ENCODE measurements at places on chromosomes 6 and 20.

DNA sequence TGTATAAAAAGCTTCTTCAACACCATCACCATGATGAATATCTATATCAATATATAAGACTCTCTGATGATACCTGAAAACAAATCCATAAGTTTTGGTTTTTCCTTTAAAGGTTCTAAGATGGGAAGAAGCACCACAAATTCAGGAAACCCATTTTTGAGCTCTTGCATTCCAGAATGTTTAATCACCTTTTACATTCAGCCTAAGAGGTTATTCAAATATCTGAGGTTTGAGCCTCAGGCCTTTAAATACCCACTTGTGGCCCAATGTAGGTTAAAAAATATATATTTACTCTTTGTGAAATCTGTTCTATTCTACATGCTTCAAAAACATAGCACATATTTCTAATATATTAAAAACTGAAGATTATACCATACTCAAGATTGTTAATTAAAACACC lies 17.6 kb downstream of the HDAC2 start:
- no peak for DNase-seq

DNA sequence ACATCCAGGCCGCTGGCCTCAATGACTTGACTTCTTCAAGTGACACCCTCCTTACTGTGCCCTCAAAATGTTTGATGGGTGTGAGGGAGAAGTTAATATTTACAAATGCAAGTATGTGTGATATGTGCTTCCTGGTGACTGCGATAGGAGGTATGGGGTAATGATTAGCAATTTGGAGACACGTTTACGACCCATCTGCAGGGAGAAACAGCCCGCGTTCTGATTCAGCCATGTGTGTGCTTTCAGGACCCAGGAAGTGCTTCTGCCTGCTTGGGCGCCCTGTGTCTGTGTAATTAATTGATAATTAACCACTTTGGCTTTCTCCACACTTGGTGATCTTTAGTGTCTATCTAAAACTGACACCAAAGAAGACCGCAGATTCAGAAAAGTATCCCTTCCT lies 25.0 kb downstream of the SIRPA start:
- no peak for DNase-seq

- DNase-seq: no peak
These were observed 93.3 kb downstream of the CDH22 start for GRCh38 chr20:46214824-46215488.

GRCh38 chr6:108559097-108559883 lies 1.4 kb upstream of the FOXO3 start:
- DNase-seq: peak; percentile 95

GRCh38 chr6:43093436-43094289 lies 17.5 kb downstream of the PTK7 start:
- DNase-seq: no peak

DNA sequence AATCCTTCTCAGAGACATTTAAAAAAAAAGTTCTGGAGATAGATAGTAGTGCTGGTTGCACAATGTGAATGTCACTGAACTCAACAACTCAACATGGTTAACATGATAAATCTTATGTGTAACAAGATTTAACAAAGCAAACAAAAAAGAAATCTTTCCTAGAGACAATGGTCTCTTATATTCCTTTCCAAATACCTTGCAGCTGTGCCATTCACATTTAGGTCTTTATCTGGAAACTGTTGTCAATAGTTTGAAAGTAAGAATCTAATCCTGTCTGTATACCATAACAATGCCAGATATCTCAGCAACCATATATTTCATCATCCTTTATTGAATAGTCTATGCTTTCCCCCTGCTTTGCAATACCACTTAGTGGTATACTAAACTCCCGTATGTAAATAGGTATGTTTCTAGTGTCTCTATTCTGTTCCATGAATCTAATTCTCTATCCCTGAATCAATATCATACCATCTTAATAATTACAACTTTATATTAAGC lies 2.1 kb downstream of the SERAC1 start:
- no peak for DNase-seq

- no peak for DNase-seq
These were observed 186.5 kb downstream of the PDE7B start for GRCh38 chr6:136037876-136038460.

DNA sequence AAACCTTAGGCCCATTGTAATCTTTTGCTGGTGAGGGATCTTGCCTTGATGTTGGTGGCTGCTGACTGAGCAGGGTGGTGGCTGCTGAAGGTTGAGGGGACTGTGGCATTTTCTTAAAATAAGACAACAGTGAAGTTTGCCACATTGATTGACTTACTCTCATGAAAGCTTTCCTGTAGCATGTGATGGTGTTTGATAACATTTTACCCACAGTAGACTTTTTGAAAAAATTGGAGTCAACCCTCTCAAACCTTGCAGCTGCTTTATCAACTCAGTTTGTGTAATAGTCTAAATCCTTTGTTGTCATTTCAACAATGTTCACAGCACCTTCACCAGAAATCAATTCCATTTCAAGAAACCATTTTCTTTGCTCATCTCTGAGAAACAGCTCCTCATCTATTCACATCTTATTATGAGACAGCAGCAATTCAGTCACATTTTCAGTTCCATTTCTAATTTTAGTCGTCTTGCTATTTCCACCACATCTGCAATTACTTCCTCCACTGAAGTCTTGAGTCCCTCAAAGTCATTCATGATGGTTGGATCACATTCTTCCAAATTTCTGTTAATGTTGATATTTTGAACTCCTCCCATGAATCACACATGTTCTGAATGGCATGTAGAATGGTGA lies 37.2 kb downstream of the CST9L start:
- DNase-seq: no peak

DNA sequence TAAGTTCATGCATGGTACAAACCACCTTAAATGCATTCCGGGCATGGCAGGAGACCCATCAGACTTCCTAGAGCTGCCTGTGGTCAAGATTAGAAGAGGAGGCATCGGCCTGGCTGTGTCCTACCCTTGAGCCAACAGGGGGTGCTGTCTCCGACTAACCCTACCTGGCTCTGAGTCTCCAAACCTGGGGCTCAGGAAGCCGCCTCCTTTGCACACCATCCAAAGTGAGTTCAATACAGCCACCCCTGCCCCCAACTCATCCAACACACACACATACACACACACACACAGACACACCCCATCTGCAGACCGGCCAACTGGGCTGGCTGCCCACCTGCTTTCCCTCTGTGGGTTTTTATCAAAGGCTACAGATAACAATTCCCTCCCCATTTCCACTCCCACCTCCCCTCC lies 77.0 kb downstream of the JPH2 start:
- no peak for DNase-seq

GRCh38 chr6:491233-491632 lies 99.7 kb downstream of the IRF4 start:
- DNase-seq: no peak

DNA sequence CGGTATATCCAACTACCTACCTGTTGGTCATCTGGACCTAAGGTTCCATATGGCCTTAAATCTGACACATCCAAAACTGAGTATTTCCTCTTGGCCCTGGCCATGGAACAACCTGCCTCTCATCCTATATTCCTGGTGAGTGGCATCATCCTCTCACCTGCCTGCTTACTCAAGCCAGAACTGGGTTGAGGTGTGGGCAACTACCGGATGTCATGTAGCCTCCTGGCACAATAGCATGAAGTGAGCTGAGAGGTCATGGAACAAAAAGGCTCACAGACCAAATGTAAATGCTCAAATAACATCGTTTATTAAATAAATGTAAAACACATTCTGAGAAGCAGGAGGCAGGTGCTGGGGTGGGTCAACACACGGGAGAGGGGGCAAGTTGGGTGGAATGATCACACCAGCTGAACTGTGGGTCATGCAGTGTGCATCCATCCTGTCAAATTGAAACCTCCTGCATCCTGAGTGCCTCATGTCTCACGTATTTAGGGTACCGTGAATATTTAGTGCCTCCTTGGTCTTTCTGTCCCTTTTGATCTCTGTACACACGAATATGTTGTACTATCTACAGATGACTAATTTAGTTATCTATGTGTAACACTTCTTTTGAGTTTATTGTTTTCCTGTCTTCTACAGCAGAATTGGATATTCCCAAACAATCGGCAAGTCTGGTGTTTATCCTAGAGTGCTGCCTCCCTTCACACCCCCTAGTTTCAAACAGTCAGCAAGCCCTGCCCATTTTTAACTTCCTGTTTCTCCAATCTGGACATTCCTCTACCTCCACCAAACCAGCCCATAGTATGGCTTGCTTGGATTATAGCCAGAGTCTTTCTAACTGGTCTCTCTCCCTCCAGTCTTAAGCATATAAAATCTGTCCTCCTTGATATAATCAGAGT lies 7.9 kb upstream of the POU5F1 start:
- DNase-seq: no peak

DNA sequence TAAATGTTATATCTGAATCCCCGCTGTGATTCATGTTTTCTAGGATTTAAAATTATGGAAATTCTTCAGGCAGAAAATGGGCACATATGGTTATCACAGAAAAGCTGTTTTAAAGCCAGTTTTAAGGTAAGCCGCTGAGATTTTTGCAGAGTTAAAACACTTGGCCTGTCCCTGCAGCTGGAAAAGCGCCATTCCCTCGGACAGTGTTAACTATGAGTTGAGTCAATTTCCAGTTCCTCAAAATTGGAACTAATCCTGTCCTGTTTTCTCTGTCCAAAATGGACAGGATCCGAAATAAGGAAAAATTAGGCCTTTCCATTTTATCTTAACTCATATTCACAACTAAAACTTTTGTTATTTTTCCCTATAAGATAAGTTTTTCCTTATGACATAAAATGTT lies 225.2 kb downstream of the SAMD5 start:
- no peak for DNase-seq

DNA sequence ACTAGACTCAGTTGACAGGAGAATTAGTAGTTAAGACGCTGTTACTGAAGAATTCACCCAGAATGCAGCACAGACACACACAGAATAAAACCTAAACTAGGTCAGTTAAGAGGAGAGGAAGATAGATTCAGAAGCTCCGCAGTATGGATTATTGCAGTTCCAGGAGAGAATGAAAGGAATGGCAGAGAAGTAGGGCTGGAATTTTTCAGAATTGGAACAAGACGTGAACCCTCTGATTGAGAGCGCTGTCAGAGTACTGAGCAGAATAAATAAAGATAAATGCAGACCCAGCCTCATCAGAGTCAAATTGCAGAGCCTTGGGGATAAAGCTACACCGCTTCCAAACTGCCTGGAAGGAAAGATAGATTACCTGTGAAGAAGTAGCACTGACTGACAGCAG lies 344.6 kb downstream of the FARS2 start:
- DNase-seq: no peak

GRCh38 chr6:20312606-20313005 lies 89.1 kb upstream of the E2F3 start:
- DNase-seq: no peak
